ENCODE measurements at places on chromosomes 1 and 21.

DNA sequence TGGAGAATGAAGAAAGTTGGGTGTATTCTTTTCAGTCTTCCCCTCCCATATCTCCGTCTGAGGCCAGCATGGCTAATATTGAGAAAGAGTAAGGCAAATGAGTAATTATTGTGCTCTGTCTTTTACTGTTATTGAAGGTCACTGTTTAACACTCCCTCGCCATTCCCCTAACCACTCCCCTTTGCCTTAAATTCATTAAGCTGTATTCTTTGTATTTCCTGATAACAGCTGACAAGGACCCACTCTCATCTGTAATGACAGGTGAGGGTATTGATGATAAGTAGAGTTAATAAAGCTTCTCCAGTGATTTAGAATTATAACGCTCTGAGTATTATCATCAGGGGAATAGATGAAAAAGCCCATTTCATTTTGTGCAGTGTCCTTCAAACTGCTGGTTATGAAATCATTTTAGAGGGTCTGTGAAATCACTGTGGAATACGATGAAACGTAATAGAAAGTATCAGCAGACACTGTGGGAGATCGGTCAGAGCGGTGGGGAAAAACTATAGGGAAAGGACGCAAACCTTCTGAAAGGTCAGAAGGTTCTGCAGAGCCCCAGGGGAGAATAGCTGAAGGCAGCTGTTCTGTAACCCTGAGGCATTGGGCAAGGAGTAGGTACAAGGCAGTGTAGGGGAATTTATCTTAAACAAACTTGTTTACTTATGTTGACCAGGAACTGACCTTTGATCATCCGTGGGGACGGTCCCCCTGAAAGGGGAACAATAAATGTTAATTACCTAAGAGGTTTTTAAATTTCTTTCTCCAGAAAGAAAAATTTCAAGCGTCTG, 46.3 kb upstream of the CACYBP start:
- DNase-seq: no peak

DNA sequence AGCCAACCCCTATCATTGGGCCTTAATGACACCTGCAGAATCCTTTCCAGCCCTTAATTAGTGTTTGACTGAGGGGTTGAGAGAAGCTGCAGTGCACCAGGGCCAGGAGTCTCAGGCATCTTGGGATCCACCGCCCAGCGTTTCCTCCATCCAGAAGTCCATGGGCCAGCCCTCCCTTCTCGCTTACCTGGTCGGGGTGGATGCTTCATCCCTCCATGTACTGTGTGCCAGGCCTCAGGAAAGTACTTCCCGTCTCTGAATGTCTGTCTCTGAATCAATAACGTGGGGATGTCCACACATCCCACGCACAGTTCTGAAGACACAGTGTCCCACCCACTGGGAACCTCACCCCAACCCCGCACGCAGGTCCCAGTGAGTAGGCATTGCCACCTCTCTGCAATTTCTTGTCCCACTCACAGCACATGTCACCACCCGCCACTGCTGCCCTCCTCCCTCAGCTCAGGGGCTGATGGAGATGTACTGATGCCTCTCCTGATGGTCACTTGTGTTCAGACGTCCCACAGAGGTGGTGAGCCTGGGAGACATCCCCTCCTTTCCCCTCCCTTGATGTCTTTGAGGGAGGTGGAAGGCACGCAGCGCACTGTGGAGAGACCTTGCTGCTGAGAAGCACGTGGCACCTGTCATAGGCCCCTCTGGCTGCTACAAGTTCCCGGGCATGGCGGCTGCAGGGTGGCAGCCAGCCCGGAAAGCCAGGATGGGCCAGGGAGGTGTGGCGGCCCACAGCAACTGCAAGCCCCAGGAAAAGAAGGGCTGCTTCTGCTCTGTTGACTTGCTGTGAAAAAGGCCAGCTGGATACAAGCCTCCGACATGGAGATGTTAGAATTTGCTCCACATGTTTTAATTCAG, 29.4 kb upstream of the PRSS38 start:
- DNase-seq: no peak

- no peak for DNase-seq
Observed at GRCh38 chr21:42691901-42692559, 38.6 kb downstream of the PDE9A start.

GRCh38 chr1:231983588-231984193, 357.1 kb downstream of the DISC1 start:
- no peak for DNase-seq

GRCh38 chr1:44059212-44059611, 27.9 kb upstream of the SLC6A9 start:
- DNase-seq: no peak

DNA sequence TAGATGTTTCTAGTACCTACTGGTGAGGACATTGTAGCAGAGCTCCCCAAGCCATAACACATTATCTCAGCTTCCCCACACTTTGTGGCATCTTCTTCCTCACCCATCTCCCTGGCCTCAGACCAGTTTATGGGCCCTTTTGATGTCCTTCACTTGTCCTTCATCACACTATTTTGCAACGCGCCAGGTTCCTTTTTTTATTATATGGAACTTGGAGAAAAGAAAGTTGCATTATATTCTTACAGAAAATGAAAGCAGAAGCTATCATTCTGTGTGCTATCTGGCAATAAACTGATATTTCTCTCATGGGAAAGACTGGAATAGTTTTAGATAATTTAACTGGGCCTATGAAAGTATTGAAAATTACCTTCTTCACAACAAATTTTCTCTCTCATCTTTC, 196.9 kb upstream of the ETV3 start:
- no peak for DNase-seq

DNA sequence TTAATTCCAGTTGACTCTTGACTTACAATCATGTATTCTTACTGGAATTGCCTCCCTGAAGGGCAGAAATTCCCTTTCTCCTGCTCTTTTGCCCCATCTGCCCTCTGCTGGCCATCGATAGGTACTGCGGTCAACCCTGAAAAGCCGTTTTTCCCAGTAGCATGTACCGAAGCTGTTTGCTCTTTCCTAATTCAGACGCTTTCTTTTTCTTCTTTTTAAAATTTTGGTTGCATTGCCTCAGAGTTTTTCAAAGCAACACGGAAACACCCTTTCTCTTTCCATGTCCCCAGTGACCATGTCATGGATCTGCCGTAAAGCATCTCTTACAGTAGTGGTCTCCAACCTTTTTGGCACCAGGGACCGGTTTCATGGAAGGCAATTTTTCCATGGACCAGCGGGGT, 164.2 kb upstream of the C1orf21 start:
- peak; percentile 45 for DNase-seq

- no peak for DNase-seq
Observed at GRCh38 chr1:204814166-204814884, 56.3 kb upstream of the NFASC start.

- no peak for DNase-seq
Observed at GRCh38 chr1:231643935-231644237, 17.3 kb downstream of the DISC1 start.

GRCh38 chr1:245091818-245092637, 62.8 kb upstream of the KIF26B start:
- no peak for DNase-seq

GRCh38 chr1:33039840-33040239, 3.2 kb upstream of the AK2 start:
- no peak for DNase-seq

DNA sequence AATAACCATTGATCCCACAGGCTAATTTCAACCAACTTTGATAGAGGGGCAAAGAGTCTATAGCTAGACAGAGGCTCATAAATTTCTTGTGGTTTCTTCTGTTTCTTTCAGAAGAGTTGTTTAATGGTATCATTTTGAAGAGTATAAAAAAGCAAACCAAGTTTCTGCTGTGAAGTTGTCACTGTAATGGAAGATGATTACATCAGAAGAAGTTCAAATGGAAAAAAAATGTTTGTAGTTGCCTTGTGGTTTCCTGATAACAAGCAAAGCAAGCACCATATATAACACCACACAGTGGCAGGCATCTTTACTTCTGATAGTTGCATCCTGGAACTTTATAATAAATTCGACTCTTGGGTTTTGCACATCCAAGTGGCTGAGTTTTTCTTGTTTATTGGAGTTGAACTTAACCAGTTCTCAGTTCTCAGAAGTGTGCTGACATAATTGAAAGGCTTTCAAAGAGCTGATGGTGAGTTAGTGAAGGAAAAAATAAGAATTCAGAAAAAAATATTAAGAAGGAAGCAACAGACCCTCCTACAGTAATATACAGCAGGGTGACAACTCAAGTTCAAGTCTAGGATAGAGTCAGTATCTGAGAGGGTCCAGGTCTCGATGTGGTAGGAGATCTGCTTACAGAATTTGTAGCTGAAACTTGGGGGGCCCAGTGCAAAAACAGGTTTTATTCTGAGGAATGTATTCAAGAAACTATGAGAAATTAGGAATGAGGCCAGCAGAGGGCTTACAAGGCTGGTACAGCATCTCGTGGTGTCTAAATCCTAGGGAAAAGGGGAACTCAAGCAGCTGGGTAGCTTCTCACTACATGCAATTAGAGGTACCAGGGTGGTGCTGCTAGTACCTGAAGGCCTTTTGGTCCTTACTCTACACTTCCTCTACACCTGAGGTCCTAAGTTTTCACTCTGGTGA, 123.5 kb downstream of the CRB1 start:
- no peak for DNase-seq

GRCh38 chr1:67723620-67724019, 38.6 kb downstream of the GADD45A start:
- DNase-seq: peak; percentile 10

DNA sequence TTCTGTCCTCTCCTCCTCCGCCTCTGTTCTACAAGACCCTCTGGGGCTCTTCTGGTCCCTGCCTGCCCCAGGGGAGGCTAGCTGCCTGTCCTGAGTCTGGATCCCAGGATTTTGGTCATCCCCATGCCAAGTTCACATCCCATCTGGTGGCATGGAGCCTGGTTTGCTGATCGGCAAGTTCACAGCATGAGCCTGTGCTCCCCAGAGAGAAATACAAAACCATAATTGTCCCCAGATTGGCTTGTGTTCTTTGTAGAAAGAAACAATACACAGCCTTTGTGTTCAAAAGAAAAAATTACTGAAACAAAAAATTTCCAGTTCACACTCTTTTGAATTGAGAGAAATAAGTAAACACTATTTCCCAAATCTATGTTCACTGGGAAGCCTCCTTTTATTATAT, 149.4 kb upstream of the ZC3H12A start:
- no peak for DNase-seq

GRCh38 chr1:98260839-98261238, 340.0 kb upstream of the DPYD start:
- no peak for DNase-seq
